ENCODE measurements at places on chromosomes 5 and 9. TPM values are rescaled to one million over a fixed set of nuclear protein-coding genes. Genes with fewer than 3 reads are reported as not detected.

GRCh38 chr5:42721484-42721883 lies 35.1 kb upstream of the CCDC152 start:
- H3K4me3 ChIP-seq, result no peak overlapping the region
- no peak for DNase-seq
- peaks cover 8% of the 10 kb centered on the region for H3K36me3 ChIP-seq
- H3K27ac ChIP-seq, result no peak overlapping the region
- H3K27me3 ChIP-seq, result no peaks in the 10 kb centered on the region

DNA sequence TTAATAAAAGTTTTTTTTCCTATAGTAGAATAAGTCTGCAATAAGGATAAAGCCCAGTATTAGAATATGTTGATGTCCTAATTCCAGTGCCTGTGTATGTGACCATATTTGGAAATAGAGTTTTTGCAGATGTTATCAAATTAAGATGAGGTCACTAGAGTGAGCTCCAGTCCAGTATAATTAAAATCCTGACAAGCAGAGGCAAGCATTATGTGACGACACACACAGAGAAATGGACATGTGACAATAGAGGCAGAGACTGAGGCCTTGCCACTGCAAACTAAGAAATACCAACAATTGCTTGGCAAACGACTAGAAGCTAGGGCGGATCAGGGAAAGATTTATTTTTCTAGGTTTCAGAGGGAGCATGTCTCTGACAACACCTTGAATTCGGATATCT lies 216.4 kb upstream of the CYLC2 start:
- DNase-seq, result no peak
- no peaks in the 10 kb centered on the region for H3K36me3 ChIP-seq
- no peak overlapping the region for H3K27ac ChIP-seq
- no peak overlapping the region for H3K4me3 ChIP-seq
- no peaks in the 10 kb centered on the region for H3K27me3 ChIP-seq

Gene ENHO
- total RNA-seq, result 0.35 TPM

DNA sequence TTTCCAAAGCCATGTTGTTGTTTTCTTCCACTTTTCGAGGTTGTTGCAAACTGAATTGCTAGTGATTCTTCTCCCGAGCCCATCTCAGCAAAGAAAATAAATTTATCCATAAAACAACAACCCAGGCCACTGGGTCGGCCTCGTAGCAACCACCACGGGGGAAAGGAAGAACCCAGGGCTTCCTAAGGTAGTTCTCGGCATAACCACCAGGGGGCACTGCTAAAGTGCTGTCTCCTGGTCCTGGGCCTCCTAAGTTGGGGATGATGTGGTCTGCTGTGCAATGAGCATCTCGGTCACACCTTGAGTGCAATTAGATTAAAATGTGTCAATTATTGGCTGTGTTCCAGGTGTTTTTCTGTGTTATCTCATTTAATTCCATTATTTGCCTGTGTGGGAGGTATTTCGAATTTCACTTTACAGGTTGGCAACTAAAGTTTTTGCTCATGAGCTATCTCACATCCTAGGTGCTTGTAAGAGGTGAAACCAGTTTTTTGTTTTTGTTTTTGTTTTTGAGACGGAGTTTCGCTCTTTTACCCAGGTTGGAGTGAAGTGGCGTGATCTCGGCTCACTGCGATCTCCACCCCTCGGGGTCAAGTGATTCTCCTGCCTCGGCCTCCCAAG lies 102.8 kb upstream of the DAP start:
- H3K4me3 ChIP-seq, result no peak overlapping the region
- no peaks in the 10 kb centered on the region for H3K4me1 ChIP-seq
- DNase-seq, result no peak
- H3K27ac ChIP-seq, result no peak overlapping the region

- no peaks in the 10 kb centered on the region for H3K27me3 ChIP-seq
- no peaks in the 10 kb centered on the region for H3K4me1 ChIP-seq
- H3K36me3 ChIP-seq, result no peaks in the 10 kb centered on the region
- DNase-seq, result no peak
- no peak overlapping the region for H3K27ac ChIP-seq
These were observed 615.1 kb upstream of the NUDT12 start for GRCh38 chr5:104177651-104178050.

GRCh38 chr5:61933787-61934626 lies 372.0 kb upstream of the KIF2A start:
- H3K4me3 ChIP-seq, result no peak overlapping the region
- H3K27me3 ChIP-seq, result no peaks in the 10 kb centered on the region
- no peak for DNase-seq
- no peak overlapping the region for H3K27ac ChIP-seq
- no peaks in the 10 kb centered on the region for H3K4me1 ChIP-seq

GRCh38 chr9:38331141-38331540 lies 61.4 kb upstream of the ALDH1B1 start:
- no peak overlapping the region for H3K4me3 ChIP-seq
- no peaks in the 10 kb centered on the region for H3K36me3 ChIP-seq
- no peaks in the 10 kb centered on the region for H3K4me1 ChIP-seq
- no peaks in the 10 kb centered on the region for H3K27me3 ChIP-seq
- no peak for DNase-seq

- no peak overlapping the region for H3K27ac ChIP-seq
- no peak overlapping the region for H3K4me3 ChIP-seq
- no peak for DNase-seq
- no peaks in the 10 kb centered on the region for H3K27me3 ChIP-seq
These were observed 133.0 kb downstream of the ENC1 start for GRCh38 chr5:74507370-74508005.

DNA sequence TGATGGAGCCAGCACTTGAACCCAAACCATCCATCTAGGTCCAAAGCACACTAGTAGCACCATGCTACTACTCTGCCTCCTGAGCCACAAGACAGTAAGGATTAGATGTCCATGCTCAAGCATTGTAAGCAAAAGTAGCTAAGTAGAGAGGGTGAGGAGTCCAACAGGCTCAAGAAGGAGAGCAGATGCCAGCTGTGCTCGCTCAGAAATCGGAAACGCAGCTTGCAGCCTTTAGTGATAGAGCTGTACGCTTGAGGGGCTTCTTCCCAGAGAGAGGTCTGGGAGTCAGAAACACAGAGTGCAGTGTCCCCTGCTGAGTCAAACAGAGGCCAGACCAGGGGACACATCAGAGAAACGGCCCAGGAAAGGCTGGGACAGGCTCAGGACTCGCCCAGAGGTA lies 32.7 kb upstream of the GABRP start:
- H3K27me3 ChIP-seq, result peaks cover 21% of the 10 kb centered on the region
- no peak overlapping the region for H3K27ac ChIP-seq

Gene LCN15
- 0.35 TPM for total RNA-seq
